ENCODE measurements at places on chromosomes 16 and 17.

- no peak for DNase-seq
These were observed 463 bp downstream of the TOP2A start for GRCh38 chr17:40417258-40417608.

- DNase-seq = no peak
These were observed 77.1 kb upstream of the METRNL start for GRCh38 chr17:83002118-83002805.

DNA sequence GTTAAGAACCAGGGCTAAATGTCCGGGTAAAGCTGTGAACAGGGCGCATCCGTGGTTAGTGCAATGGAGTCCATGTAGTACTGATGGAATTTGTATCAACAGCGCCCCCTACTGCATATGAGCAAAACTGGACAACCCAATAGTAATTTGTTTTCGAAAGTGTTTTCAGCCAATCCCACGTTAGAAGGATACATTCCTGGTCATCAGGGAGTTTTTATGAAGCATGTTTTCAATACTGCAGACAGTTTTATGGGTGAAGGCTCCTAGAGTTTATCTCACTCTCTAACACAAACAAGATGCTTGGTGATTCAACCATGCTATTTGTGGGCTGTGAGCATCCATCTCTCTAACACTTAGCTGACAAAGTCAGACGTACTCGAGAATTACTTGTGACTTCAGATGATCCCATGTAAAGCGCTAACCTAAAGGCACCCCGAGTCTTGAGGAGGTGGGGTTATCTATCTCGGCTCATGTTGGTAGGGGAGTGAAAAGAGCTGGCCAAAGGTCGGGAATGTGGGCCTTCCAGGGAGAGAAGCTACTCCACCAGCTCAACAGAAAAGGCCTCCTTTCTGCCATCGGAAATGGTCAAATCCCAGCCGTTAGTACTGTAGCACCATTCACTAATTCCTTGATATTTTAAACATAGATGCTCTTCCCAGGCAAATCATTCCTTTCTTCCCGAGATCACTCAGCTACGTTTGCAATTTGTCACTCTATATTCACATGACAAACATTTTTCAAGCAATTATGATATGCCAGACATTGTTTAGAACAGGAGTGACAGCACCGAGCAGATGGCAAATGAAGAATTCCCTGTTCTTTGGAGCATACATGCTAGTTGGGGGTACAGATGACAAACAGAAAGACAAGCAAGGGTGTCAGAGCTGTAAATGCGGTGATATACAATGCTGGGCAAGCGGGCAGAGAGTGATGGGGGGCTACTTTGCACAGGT, 46.9 kb upstream of the HNF1B start:
- DNase-seq = no peak

DNA sequence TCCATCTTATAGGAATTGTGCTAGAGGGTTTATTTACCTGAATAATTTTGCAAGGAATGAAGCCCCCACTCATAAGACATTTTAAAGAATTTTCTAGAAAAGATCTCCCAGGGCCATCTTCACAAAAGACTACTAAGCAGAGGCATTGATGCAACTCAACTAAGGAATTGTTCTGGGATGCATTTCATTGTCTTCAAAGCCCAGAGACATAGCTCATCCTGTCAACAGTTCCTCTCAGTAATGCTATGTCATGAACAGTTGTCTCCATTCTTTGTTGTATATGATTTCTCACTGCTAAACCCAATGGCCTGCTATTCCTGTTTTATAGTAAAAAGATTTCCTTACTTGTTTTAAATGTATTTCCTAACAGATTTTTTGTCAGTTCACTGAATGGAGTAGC, 136.8 kb upstream of the RBL2 start:
- DNase-seq = no peak

- DNase-seq = peak; percentile 43
These were observed 867 bp upstream of the LIMD2 start for GRCh38 chr17:63700528-63701455.

DNA sequence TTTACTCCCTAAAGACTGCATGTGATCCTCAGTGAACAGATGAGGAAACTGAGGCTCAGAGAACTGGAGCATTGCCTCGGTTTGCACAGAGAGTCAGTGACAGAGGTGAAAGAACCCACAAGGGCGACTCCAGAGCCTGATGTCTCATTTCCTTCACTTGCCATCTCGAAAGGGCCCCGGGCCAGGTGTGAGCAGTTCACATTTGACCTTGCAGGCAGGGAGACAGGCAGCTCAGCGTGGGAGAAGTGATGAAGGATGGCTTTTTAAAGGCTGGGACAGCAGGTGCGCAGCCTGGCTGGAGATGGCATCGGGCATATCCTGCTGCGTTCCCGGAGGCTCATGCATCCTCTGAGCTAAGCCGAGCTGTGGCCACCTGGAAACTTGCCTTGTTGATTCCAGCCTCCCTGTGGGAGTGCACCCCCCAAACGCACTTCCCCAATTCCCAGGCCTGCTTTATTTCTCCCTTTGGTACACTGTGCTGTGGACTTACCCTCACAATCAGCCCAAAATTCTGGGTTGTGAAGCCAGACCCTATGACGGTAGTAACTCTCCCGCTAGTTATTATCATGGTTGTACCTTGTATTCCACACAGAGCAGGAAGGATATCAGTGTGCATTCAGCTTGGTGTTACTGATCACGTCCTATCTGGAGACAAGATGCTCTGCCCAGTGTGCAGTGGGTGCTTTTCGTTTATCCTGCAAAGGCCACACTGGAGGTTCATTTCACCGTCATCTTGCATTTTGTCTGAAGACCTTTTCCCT, 753.2 kb upstream of the EEF2KMT start:
- no peak for DNase-seq

GRCh38 chr17:80358861-80359260, 56.1 kb upstream of the ENDOV start:
- DNase-seq = no peak

- DNase-seq = no peak
These were observed 170.4 kb downstream of the ZFHX3 start for GRCh38 chr16:72877374-72878028.

- no peak for DNase-seq
These were observed 207.6 kb downstream of the CEP112 start for GRCh38 chr17:65984299-65984698.

- no peak for DNase-seq
These were observed 26.8 kb downstream of the GINS2 start for GRCh38 chr16:85661740-85662481.

- no peak for DNase-seq
These were observed 77.6 kb downstream of the CMIP start for GRCh38 chr16:81522108-81522701.

GRCh38 chr17:5019475-5019956, 15.7 kb downstream of the SLC52A1 start:
- no peak for DNase-seq

DNA sequence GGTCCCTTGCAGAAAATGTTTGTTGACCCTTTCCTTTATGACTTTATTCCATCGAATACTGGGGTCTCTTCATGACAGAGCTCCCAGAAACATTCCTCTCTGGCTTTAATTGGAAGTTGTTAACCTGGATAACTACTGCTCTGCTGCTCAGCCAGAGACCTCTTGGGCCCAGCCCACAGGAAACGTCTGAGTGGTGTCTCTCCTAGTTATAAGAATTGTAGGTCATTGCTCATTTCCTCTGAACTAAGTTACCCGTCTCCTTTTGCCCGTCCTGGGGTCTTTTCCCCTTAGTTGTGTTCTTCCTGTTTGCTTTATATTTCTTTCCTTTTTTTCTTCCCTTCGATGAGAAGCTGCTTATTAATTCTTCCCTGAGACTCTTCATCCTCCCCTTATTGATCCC, 9.0 kb downstream of the MAP2K6 start:
- no peak for DNase-seq

DNA sequence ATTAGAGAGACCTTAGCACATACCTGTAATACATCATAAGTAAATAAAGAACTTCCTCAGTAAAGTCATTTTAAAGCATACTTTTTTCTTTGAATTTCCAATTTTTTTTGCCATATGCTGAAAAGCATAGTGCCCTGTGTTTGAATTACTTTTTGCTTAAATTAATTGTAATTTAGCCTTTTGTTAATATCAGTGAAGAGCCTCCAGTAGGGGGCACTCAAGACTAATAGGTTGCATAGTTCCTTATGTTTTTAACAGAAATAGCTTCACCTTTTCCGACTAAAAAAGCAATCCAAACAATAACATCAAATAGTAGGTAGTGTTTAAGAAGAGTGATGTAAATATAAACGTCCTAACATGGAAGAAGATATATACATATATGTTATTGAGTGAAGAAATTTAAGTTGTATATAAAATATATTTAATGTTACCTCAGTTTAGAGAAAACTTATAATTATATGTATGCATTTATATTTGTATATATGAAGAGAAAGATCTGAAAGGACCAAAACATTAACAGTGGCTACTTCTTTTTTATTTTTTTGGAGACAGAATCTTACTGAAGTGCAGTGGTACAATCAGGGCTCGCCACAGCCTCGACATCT, 18.6 kb downstream of the RAD51C start:
- no peak for DNase-seq

GRCh38 chr17:67227488-67227887, 17.5 kb downstream of the HELZ start:
- no peak for DNase-seq

- DNase-seq = no peak
These were observed 1.5 kb downstream of the HLF start for GRCh38 chr17:55266051-55266957.

GRCh38 chr17:68812876-68813584, 142.2 kb downstream of the ABCA8 start:
- DNase-seq = no peak

DNA sequence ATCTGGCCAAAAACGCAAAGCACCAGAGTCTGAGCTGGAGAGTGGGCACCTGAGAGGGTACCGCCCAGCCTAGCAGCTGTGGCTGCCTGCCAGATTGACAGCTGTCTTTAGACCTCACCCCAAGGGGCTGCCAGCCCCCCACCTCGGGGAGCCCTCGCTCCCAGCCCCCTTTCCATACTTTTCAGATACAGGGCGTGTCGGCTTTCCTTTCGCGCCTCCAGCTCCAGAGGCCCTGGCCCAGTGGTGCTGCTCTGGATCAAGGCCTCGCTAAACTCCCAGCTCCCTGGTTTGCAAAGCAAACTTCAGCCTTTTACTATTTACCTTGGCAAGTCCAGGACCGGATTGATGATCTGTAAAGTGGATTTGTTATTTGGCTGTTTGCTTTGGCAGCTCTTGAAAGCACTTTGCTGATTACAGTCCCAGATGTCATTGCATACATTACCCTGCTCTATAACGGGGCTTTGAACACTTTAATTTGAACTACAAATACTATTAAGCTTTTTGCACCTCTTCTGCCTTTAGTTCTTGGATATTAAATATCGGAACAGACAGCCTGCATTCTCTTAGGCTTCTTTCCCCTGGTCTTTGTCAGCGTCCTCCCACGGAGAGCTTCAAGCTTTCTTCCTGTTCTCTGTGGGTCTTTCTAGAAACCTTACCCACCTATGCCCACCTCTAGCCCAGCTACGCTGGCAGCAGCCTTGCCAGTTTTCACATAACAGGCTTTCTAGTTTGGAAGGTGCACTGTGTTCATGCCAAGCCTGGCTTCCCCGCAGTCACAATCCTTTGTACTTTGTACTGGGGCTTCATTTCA, 63.6 kb upstream of the TBX2 start:
- no peak for DNase-seq

DNA sequence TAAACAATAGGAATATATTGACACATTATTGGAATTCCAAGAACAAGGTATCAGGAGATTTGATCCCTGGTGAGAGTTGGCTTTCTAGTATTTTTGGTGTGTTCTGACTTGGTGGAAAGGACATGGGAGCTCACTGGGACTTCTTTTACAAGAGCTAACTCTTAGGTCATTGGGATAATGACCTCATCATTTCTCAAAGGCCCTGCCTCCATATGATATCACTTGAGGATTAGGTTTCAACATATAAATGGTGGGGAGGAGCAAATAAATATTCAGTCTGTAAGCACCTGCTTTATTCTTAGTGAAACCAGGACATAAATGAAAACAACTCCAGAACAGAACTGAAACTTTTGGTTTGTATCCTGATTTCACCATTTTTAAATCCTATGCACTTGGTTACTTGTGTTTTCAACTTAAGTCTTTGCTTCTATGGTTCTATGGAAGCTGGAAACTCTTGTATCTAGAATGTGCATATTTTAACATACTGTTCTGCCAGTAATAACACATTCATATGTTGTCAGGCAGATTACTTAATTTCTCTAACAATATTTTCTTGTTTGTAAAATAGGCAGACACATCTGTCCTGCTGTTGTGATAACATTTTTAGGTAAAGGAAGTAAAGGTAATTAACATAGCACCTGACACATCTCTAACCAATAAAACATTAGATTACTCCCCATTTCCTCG, 1527.7 kb upstream of the CDH8 start:
- DNase-seq = no peak

DNA sequence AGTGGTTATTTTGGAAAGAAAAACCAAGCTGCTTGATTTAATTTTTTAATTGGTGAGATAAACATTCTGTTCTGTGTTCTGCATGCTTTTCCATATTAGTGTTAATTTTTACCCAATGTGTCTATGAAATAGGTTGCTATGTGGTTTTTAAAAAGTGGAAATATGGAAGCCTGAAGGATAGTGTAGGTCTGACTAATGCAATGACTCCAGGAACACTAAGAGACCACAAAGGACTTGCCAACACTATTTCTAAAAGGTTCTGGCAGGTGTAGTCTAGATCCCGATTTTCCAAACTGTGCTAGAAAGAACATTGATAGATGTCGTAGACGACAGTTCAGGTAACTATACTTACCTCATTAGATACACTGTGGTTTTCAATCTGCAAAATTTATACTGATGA, 877.4 kb upstream of the GOT2 start:
- no peak for DNase-seq

DNA sequence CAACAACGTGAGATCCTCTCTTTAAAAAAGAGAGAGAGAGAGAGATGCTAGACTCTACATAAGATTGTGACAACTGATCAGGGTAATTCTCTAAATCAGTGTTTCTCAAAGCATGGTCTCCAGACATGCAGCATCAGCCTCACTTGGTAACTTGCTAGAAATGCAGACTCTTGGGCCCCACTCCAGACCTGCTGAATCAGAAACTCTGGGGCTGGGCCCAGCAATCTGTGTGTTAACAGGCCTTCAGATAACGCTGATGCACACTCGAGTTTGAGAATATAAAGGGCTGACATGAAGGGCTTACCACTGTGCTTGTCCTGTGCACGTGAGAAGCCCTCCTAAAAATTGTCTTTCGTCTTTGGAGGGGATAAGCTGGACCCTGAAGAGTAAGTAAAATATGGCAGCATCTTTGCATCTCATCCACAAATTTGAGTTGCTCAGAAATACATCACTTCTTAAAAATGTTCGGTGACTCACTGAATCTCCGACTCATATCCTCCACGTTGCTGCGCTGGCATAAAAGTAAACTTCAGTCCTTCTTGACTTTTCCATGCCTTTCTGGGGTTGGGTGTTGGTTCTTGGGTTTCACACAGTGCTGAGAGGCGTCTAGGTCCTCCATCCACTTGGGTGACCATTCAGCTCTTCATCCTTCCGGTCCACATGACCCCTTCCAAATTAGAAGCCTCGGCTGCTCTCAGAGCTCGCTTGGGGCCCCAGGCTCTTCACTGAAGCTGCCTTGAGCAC, 26.1 kb upstream of the KDM8 start:
- no peak for DNase-seq

- no peak for DNase-seq
These were observed 14.0 kb downstream of the ABCC1 start for GRCh38 chr16:15963307-15963910.

- no peak for DNase-seq
These were observed 109.4 kb downstream of the CDK5R1 start for GRCh38 chr17:32596206-32596605.

Data from stimulated activated CD4-positive, alpha-beta T cell treated with anti-CD3 and anti-CD28 coated beads, Interleukin-15, amount 100 ng/mL, for 1 hour (primary cell).